Renal cortical epithelial cell (primary cell): ENCODE measurements at places on chromosomes 7 and 10. TPM values are rescaled to one million over a fixed set of nuclear protein-coding genes. Genes with fewer than 3 reads are reported as not detected.
A peak's percentile ranks its signal among the peaks of the same experiment; 100 is the strongest.

GDF2 gene
- total RNA-seq, result not detected in 2 replicates

CALHM1 gene
- total RNA-seq, result not detected in 2 replicates

- no peak for DNase-seq
Measured at GRCh38 chr7:43803865-43804264, 45.4 kb downstream of the BLVRA start.

DNA sequence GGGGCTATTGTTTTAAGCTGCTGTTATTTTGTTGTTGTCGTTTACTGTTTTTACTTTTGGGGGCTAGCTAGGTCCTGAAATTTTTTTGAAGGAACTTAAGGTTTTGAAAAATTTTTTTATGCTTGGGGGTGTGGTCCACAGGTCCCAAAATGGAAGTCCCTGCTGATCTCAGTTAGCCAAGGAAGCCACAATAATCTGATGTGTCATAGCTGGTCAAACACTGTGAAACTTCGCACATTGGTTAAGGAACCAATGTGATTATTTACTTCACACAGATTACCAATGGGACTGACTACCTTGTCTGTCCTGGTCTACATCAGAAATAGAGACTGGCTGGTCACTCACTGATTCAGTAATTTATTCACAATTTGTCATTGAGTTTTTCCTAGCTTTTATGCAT lies 29.5 kb upstream of the HYCC1 start:
- peak; percentile 44 for DNase-seq

- no peak for DNase-seq
Measured at GRCh38 chr7:135713836-135714470, 14.0 kb downstream of the SLC13A4 start.

GRCh38 chr7:107981466-107981865 lies 21.5 kb downstream of the LAMB1 start:
- DNase-seq, result no peak

DNA sequence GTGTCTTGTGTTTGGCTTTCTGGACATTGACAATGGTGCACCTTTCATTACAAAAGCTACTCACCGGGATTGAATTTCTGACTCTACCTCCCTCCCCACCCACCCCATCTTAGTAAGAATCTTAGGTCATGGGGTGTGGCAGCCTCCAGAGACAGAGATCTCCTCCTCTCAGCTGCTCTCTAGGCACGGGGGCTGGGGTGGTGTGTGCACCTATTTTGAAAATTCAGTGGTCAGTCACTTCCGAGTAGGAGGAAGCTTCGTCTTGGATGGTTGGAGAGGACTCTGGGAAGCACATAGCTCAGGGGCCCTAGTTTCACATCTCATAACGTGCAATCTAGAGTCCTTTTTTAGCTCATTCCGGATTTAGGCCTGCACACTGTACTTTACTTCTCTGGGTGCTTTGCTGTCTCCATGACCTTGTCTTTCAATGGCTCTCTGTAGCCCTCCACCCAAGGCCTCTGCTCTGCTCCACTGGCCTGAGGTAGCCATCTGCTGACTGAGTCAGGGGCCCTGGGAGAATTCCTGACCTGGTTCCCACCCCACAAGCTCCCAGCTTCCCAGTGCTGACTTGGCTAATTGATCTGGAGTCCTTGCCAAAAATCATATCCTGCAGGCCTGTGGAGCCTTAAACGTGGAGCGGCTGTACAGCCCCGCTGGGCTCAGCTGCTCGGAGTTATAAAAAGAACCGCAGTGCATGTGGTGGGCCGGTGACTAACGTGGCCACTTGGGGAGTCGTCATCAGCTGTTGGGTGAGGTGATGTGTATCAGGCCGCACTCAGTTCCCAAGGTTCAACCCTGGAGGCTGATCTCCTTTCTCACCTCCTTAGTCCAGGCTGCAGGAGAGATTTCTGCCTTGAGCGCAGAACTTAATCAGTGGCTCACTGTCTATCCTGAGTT lies 19.3 kb upstream of the ADAMTS14 start:
- DNase-seq, result peak; percentile 98

DNA sequence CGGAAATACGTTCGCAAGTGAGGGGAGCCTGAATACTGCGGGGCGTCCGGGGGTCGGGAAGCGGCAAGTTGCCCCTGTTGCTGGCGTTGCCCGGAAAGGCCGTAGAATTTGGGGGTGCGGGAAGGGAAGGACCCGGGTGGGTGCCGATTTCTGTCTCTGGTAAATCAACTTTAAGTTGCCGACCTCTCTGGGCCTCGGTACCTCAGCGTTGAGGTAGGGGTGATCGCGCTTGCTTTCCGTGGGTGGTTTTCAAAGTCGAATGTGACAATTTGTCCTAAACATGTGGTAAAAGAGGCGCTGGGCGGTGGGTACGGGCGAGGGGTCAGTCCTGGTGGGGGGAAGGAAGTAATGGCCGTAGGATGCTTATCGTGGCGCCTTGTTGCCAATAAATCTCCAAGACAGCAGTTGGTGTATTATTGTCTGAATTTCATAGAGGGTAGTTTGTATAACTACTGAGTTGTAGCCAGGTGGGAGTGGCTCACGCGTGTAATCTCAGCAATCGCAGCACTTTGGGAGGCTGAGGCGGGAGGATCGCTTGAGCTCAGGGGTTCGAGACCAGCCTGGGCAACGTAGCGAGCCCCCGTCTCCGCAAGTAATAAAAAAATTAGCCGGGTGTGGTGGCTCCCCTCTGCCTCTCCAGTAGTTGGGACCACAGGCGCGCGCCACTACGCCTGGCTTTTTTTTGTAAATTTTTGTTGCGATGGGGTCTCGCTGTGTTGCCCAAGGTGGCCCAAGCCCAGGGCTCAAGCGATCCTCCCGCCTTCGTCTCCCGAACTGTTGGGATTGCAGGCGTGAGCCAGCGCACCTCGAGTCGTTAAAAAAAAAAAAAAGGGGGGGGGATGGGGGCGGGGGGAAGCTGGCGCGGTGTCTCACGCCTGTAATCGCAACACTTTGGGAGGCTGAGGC lies 644 bp downstream of the BUD23 start:
- DNase-seq, result peak; percentile 1

GRCh38 chr7:25615003-25615402 lies 386.7 kb upstream of the NPVF start:
- DNase-seq, result no peak

DNA sequence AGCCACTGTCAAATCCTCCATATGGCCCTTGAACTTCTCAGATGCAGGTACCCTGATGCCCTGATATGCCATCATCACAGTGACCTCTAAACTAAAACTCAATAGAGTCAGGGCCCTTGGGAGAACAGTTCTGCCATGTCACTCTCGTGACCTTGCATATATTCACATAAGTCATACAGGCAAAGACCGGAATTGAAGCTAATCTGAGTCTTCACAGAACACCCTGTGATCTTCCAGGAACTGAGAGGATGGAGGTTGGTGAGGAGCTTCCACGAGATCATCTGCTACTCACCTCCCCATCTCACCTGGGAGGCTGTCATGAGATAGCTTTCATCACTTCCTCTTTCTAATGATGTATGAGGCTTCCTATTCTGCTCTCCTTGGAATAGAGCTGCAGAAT lies 228.7 kb upstream of the CCDC6 start:
- no peak for DNase-seq
